ENCODE measurements at places on chromosomes 12 and 14.

- no peak for DNase-seq
Measured at GRCh38 chr14:75572104-75572503, 6.3 kb upstream of the FLVCR2 start.

DNA sequence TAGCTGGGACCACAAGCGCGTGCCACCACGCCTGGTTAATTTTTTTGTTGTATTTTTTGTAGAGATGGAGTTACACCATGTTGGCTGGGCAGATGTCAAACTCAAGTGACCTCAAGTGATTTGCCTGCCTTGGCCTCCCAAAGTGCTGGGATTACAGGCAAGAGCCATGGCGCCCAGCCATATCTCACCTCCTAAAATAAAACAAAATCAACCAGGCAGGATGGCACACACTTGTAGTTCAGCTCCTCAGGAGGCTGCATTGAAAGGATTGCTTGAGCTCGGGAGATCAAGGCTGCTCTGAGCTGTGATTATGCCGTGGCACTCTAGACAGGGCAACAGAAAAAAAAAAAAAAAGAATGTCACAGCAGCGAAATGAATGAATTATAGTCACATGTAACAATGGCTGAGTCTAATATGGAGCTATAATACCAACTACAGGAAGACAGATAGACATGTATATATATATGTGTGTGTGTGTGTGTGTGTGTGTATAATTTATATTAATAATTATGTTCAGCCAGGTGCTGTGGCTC lies 19.3 kb upstream of the TMEM120B start:
- no peak for DNase-seq

DNA sequence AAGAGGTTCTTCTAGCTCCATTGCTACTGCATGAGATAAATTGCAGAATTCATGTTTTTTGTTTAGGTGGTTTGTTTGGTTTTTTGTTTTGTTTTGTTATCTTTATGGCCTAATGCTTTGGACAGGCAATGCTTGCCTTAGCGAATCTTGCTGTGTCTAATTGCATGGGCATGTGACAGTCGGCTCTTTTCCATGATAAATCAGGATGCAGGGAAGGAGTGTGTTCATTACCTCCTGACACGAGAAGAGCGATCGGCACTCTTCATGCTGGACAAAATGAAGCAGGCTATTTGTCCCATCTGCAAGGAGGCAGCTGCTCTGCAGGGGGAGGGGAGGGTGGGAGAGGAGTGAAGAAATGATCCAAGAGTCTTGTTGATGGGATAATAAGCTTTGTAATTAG lies 6.5 kb downstream of the CCDC60 start:
- no peak for DNase-seq

DNA sequence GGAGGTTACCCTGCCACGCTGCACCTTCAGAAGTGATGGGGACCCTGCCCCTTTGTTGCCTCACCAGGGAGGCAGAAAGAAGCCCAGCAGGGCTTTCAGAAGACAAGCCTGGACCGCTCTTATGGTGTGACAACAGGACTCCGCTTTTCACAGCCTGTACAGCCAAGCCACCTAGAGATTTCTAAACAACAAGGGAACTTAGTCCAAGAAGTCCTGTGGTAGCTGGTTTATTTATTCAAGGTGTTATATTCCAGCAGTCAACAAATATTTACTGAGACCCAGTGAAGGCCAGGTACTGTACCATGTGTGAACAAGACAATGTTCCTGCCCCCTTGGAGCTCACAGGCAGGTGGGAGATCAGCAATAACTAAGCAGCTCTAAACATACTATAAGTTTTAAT lies 4.0 kb upstream of the TMEM229B start:
- DNase-seq, result no peak

GRCh38 chr12:54051026-54051842 lies 2.4 kb upstream of the HOXC4 start:
- no peak for DNase-seq

GRCh38 chr14:99971941-99972747 lies 93.1 kb upstream of the EVL start:
- no peak for DNase-seq

DNA sequence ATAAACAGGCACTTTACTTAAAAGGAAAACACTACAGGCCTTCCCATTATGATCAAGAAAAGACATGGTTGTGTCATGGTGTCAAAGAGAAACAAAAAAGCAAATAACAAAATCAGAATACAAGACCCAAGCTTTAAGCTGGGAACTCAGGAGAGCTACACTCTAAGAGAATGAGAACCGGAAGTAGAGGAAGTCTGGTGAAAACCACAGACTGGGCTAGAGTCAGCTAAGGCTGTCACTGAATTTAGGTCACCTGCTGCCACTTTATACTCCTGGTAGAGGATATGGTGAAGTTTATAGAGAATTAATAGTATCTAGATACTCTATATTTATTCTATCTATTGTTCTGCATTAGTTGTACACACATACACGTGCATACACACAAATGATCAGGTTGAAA lies 971.7 kb downstream of the FLRT2 start:
- DNase-seq, result no peak

- no peak for DNase-seq
Measured at GRCh38 chr14:69581316-69581935, 6.8 kb upstream of the CCDC177 start.

GRCh38 chr12:68440068-68440581 lies 108.0 kb upstream of the MDM1 start:
- DNase-seq, result no peak

DNA sequence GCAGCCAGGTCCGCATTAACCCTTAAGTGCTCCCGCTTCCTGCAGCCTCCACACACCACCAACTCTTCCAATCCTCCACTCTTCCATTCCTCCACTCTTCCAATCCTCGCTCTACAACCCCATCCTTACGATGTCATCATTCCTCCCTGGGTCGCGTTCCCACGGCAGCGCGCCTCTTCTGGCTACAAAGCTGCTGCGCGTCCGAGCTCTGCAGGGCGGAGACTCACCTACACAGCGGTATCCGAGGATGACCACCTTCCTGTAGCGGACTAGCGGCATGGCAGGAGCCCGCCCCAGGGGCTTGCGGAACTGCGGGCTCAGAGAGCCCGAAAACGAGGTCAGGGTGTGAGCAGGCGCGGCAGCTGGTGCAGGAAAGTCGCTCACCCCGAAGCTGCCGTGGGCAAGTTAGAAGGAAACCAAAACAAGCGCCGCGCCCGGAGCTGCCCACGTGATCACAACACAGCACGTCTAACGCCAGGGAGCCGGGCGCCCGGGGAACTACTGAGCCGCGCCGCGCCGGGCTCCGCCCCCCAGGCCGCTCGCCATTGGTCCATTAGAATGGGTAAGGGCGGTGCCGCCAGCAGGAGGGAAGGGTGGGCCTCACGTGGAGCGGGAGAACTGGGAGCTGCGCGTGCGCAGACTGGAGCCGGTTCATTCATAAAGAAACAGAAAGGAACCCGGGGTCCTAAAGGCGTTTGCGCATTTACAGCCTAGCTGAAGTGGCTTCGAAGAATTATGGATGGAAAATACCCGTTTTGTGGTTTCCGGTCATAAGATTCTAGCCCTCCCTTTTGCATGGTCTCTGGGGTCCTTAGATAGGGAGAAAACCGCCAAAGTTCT lies at the start of gene RHEBL1:
Gene RHEBL1, minus strand, starts transcription at position 473 of the 840 bp plus-strand sequence. Its CDS starts 194 bp downstream, at position 279.
- peak; percentile 99 for DNase-seq

DNA sequence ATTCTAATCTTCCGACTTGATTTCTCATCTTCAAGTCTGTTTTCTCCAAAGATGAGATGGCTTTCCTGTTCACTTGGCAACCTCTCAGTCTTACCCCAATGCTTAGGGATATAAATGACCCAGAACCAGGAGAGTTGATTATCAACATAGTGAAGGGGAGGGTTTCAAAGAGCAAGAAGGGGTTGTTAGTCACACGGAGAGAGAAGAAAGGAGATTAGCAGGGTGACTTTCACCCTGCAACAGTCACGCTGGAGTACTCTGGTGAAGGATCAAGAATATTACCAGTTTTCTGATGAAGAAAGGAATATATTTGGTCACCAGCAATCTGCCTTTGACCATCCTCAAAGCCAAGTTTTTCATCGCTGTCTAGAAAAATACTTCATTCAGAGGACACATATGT lies at the start of gene TMEM52B:
Gene TMEM52B, plus strand, starts transcription at position 212 of the 400 bp plus-strand sequence. CDS start 543 bp downstream, outside the sequence.
- no peak for DNase-seq

DNA sequence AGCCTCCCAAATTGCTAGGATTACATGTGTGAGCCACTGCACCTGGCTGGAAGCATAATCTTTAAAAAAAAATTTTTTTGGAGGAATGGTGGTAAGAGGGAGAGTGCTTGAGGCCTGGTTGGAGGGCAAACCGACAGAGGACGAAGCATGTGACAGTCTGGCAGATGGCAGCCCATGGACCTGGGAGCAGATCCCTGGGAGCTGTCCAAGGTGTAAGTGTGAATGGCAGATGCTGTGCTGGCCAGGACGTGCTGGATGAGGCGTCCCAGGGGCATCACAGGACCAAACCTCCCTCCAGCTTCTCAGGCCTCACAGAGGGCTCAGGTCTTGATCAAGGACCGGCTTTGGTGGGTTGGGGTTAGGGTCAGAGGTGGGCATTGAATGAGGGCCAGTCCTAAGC lies 128.4 kb upstream of the NCOR2 start:
- DNase-seq, result no peak

GRCh38 chr12:110776410-110776809 lies 33.7 kb upstream of the PPP1CC start:
- DNase-seq, result no peak

DNA sequence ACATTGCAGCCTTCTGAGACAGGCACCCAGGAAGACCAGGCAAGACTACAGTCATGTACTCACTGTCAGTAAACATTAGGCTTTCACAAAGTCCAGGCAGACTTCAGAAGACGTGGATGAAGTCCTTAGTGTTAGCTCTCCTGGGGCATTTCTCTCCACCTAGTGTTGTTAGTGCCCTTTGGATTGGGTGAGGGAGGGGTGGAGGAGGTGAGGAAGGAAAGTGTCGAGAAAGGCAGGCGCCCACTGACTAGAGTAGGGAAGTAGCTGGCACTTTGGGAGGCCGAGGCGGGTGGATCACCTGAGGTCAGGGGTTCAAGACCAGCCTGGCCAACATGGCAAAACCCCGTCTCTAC lies 20.2 kb downstream of the TMEM229B start:
- DNase-seq, result no peak

DNA sequence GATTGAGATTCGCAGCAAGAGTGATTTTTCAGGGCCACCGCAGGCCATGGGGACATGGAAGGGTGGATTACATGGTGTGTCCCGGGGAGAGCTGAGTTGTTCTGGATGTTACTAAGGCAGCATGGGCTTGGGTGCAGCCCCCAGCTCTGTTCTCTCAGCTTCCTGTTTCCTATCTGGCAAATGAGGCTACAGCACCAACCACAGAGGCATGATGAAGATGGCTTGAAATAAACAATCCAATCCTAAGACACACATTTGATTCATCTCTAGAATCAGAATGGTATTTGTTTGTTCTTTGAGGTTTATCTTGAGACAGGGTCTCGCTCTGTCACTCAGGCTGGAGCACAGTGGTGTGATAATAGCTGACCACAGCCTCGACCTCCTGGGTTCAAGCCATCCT lies 21.6 kb downstream of the GLTP start:
- no peak for DNase-seq

GRCh38 chr12:123075646-123076171 lies 75.2 kb downstream of the PITPNM2 start:
- no peak for DNase-seq

DNA sequence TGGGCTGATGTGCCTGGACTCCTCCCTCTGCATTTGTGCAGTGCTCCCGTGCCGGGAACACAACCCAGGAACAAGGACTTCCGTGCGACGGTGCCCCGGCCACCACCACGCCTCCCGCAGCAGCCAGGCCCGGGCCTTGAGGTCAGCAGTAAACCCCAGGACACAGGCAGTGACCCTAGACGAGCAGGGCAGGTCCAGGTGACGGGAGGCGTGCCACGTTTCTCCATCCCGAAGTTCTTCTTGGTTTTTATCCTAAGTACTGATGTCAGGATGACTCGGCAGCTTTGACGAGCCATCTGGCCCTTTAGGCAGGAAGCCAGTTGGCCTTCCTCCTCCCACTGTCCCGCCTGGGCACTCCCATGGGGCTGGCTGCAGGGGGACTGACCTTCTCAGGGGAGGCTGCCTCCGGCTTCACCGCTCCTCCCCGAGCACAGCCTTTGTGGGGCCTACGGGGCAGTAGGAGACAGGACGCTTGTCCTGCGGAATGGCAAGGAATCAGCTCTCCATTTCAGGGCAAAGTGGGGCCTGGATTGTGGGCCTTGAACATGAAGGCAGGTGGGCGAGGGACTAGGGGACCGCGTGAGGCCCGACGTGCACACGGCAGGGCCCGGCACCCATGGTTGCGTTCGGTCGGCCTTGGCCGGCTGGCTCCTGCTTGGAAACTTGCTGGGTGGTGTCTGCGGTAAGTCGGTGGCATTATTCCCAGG lies 94.1 kb downstream of the FBXL14 start:
- DNase-seq, result no peak

- DNase-seq, result no peak
Measured at GRCh38 chr14:99863059-99863458, 69.8 kb downstream of the EML1 start.

GRCh38 chr12:131176266-131176665 lies 222.6 kb downstream of the ADGRD1 start:
- no peak for DNase-seq

GRCh38 chr14:23926543-23926942 lies 27.0 kb upstream of the DHRS4 start:
- DNase-seq, result no peak

DNA sequence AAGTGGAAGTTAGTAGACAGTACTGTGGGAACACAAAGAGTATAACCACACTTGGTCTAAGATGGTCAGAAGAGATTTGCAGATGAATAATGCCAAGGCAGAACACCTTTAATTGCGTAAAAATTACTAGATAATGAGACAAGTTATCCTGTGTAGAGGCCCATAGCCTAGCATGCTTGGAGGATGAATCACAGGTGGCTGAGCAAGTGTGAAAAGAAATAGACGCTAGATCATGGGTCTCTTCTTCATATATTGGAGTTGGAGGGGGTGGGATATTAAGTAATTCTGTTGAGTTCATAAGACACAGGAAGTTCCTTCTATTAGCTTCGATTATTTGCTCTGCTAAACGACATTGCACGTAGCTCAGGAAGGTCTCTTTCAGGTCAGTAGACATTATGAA lies 454.3 kb upstream of the LMO3 start:
- no peak for DNase-seq

DNA sequence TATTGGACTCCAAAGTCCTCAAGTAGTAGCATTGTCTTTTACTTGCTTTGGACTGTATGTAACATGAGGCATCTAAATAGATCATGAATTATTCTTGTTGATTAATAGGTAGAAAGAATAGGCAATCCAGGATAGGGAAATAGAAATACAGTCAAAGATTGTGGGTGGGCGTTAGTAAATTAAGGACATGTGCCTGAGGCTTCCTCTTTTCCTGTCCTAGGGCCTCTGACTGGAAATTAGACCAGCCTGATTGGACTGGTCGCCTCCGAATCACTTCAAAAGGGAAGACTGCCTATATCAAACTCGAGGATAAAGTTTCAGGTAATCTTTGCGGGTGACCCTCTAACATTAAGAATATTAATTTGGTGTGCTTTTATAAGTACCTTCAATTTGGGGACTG lies 7.6 kb downstream of the NECAP1 start:
- DNase-seq, result no peak
